Anterior cingulate cortex (tissue), 58 donors: ENCODE measurements at places on chromosomes 5 and 9.
A peak's percentile ranks its signal among the peaks of the same experiment; 100 is the strongest.

DNA sequence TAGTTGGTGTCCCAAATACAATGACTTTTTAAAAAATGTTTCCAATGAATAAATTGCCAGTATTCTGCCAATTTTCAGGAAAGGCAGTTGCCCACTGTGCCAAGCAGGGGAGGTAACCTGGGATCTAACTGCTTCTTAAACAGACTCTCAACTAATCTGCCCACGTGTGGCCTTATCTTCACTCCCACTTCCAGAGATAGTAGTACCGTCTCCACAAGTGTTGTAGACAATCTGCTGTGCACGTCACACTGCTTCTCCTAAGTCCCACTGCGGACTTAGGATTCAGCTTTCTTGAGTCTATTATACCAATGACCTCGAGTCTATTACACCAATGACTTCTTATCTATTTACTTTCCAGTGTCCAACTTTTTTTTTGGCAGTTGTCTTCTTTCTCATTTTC is 21.2 kb downstream of the POU4F3 start:
- no peak for DNase-seq

DNA sequence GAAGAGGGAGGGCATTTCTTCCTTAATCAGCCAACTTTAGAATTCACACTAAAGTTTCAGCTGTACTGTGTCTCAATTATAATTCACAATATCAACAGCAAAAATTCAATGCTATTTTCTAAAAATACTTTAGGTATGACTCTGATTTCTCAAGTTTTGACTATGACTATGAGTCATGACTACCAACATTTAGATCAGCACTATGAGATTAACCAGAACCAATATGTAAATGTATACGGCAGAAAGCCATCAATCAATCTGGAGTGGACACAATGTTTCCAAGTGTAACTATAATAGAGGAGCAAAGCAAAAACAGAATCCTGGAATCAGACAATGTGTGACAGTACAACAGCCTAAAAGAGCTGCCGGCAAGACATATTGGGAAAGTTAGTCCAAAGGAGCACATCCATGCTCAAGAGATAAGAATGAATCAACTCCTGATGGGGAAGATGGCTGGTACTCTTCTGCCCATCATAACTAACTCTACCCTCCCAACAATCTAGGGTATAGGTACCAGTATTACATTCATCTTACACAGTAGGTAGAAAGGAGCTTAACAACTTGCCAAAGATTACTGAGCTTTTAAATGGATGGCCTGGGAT is 294.4 kb downstream of the SEMA5A start:
- DNase-seq, result no peak

DNA sequence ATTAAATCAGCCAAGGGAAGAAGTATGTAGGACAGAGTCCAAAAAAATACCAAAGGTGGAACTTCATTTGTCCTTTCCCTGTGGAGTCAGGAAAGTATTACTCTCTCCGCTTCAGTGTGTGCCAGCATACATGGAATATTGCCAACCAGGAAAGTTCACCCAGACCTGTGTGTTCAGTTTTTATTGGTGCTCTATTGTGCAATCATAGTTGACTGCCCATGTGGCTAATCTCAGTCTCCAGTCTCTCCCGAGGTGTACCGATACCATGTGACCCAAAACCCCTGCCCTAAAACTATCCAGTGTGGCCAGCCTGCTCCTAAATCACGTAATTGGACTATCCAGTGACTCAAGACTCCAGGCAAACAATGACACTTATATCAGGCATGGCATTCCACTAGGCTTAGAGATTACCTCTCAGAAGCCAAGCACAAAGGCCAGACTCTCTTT is 38.8 kb downstream of the NFX1 start:
- no peak for DNase-seq

GRCh38 chr5:62614355-62614754 is 35.7 kb downstream of the LRRC70 start:
- no peak for DNase-seq

GRCh38 chr5:174919351-174919750 is 195.0 kb downstream of the MSX2 start:
- DNase-seq, result no peak

GRCh38 chr5:140965905-140966292 is 377 bp upstream of the PCDHAC2 start:
- DNase-seq, result no peak

GRCh38 chr5:113846941-113847340 is 333.4 kb downstream of the YTHDC2 start:
- no peak for DNase-seq

- DNase-seq, result no peak
These were observed 17.9 kb upstream of the GPX8 start for GRCh38 chr5:55141945-55142690.

- DNase-seq, result no peak
These were observed 11.8 kb downstream of the SPARC start for GRCh38 chr5:151674626-151675610.

DNA sequence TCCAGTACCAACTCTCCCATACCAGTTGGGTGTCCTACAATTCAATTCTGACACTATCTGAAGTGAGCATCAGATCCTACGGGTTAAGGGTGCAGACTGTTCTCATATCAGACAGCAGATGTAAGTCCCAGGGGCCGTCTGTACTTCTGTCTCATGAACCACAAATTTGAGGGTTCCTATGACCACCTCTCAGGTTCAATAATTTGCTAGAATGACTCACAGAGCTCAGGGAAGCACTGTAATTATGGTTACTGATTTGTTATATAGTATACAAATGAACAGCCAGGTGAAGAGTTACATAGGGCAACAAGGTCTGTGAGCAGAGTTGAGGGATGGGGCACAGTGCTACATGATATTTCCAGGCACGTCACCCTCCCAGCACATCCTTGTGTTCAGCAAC is 499.1 kb downstream of the DMAC1 start:
- DNase-seq, result no peak

- no peak for DNase-seq
These were observed 11.8 kb upstream of the CXXC5 start for GRCh38 chr5:139636207-139636792.

- DNase-seq, result no peak
These were observed 2.4 kb downstream of the LCN12 start for GRCh38 chr9:136954270-136955083.

DNA sequence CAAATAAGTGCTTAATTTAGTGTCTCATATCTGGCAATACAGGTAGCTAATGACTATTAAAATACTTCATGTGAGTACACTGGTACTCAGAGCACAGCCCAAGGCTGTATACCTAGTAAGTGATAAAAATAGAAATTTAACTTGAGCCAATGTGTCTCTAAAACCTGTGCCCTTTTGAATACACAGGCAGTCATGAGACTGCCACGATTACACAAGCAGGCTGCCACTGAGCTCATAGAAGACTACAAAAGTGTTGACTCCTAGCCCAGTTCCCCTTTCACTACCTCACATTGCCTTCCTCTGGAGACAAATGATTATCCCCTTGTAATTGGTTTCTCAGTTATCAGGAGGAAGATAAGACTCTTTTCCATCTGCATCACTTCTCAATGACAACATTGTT is 66.3 kb upstream of the PAPPA start:
- DNase-seq, result peak; percentile 17

DNA sequence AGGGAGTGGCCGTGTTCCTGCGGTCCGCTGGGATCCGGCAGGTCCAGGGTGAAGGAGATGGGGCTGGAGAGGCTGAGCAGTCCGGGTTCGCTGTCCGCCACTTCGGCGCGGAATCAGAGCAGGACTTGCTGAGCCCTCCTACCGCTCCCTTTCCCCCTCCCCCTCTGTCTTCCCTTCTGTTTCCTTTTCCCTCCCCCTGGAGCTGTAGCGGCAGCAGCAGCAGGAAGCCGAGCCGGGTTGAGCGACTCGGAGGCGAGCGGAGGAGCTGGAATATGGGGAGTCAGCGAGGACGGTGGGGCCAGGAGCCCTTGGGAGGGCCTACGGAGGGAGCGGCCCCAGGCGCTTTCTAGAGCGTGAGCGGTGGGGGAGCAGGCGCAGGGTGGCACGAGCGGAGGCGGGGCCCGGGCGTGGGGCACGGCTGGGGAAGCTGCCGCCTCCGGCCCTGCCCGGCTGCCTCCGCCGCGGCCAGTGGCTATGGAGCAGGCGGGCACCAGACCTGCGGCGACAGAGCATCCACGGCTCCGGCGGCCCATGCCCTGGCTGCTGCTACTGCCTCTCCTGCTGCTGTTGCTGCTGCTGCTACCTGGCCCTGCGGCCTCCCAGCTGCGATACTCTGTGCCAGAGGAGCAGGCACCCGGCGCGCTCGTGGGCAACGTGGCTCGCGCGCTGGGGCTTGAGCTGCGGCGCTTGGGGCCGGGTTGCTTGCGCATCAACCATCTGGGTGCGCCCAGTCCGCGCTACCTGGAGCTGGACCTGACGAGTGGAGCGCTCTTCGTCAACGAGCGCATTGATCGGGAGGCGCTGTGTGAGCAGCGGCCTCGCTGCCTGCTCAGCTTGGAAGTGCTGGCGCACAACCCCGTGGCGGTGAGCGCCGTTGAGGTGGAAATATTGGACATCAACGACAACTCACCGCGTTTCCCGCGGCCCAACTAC is at the start of gene PCDHAC2:
TSS of gene PCDHAC2 (plus strand) at position 184 of the 933 bp plus-strand sequence. CDS start at position 475, 291 bp downstream.
- peak; percentile 53 for DNase-seq

GRCh38 chr5:154485850-154486426 is 7.9 kb upstream of the HAND1 start:
- DNase-seq, result no peak

GRCh38 chr9:134325813-134326723 is at the start of gene RXRA:
Gene RXRA, plus strand, starts transcription at chr9:134326455. Its CDS starts 177 bp downstream, at chr9:134326632.
- DNase-seq, result peak; percentile 59

GRCh38 chr9:108047264-108047663 is 557.7 kb upstream of the KLF4 start:
- DNase-seq, result no peak

- no peak for DNase-seq
These were observed 44.2 kb downstream of the KIAA1958 start for GRCh38 chr9:112530751-112531205.

DNA sequence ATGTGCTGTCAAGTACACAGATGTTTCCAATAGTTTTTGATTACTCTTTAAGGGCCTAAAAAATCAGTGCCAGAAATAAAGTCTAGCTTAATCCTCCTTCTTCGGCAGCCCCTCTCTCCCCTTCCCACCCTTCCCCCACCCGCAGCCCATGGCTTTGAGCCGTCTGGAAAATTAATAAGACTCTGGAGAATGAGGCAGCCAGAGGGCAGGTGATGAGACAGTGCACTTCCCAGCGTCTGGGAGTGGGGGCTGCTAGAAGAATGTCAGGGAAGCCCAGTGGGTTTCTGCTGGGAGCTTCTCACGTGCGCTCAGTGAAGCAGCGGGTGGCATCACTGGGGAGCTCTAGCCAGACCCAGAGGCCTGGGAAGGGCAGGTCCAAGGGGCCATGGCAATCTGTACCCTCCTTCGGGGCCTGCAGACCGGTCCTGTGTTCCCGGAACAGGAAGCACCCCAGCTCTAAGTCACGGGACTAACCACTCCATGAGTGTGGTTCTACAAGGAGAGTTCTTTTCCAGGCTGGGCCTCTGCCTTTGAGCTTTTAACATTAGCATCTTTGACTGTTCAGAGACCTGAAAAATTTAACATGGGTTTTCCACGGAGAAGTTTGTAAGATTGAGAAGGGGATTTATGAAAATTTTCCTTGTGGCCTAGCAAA is 164.8 kb upstream of the OTULINL start:
- no peak for DNase-seq

DNA sequence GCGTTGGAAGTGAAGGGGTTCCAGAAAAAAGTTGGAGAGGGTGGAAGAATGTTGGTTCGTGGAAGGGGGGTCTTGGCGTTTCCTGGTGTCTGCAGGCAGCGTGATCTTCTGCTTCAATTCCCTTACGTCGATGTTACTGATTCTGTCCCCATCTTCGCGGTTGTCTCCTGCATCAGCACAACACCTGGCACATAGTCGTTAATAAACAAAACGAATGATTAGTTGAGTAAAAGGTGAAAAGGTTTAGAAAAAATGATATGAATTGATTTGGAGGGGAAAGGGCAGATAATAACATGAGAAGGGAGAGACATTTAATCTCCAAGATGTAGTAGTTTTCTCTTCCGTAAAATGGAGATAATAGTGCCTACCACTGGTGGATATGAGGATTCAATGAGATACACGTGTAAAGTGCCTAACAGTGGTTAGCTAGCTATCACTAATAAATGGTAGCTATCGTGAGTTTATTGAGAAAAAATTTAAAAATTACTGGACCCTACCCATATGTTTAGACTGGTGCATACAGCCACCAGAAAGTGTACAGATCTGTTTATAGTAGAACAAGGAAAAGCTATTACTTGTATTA is 556 bp downstream of the MTREX start:
- DNase-seq, result no peak

GRCh38 chr9:130989391-130989790 is 19.6 kb upstream of the LAMC3 start:
- DNase-seq, result no peak

GRCh38 chr5:31963358-31964006 is 210.6 kb downstream of the GOLPH3 start:
- DNase-seq, result no peak

GRCh38 chr9:26975728-26976707 is 19.8 kb downstream of the IFT74 start:
- DNase-seq, result no peak

DNA sequence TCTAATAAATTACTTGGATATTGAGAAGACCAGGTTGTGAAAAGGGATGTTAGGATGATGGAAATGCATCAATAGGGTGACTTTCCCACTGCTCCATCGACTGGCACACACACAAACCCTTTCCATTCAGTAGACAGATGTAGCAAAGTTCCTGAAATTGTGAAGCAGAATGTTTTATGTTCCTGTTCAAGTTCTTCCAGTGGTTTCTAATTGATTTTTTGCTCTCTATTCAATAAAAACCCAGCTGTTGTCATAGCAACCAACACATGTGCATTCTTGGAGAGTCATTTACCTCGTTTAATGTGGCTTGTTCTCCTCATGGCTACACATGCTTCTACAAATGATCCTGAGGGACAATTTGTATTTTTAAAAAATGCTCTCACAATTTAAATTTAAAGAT is 244.6 kb downstream of the RAB3C start:
- DNase-seq, result no peak

DNA sequence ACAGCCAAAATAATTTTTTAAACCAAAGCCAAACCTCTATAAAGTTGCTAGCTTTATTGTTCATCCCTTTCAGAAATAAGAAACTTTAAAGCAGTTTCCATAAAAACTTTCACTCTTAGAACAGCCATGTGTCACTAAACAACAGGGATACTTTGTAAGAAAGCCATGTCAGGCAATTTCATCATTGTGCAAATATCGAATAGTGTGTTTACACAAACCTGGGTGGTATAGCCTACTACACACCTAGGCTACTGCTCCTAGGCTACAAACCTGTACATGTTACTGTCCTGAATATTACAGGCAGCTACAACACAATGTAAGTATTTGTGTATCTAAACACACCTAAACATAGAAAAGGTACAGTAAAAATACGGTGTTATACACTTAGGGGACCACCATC is 59.9 kb downstream of the TLE1 start:
- no peak for DNase-seq

GRCh38 chr9:86641970-86642369 is 287.8 kb upstream of the TUT7 start:
- DNase-seq, result no peak

DNA sequence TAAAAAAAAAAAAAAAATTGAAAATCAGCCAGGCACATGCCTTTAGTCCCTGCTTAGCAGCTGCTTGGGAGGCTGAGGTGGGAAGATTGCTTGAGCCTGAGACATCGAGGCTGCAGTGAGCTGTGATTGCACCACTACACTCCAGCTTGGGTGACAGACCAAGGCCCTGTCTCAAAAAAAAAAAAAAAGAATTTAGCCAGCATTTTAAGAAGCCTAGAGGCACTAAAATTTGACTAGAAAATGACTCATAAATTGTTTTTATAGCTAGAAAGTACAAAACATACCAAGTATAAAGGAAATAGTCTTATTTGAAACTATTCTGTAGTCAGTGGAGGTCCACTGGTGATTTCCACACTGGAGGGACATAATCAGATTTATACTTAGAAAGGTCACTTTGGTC is 17.5 kb downstream of the LRRC70 start:
- no peak for DNase-seq

GRCh38 chr9:118318770-118319431 is 614.7 kb downstream of the TLR4 start:
- DNase-seq, result no peak
